SHP77 (cell line): ENCODE measurements at places on chromosomes 2 and 18.
A peak's percentile ranks its signal among the peaks of the same experiment; 100 is the strongest.

DNA sequence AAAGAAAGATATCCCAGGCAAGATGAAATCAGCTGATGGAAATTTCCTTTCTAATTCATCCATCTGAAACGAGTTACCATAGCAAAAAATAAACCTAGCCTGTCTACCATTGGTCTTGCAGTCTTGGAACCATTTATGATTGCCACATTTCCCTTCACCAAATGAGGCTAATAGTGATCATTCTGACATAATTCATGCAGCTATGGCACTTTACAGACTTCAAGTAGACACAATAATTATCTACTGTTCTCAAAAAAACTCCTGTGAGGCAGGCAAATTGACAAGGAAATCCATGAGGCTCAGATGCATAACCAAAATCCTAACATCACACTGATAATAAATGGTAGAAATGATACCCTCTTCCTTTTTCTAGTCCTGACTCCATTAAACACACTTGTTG lies 1669.7 kb upstream of the LRRTM1 start:
- no peak for DNase-seq

DNA sequence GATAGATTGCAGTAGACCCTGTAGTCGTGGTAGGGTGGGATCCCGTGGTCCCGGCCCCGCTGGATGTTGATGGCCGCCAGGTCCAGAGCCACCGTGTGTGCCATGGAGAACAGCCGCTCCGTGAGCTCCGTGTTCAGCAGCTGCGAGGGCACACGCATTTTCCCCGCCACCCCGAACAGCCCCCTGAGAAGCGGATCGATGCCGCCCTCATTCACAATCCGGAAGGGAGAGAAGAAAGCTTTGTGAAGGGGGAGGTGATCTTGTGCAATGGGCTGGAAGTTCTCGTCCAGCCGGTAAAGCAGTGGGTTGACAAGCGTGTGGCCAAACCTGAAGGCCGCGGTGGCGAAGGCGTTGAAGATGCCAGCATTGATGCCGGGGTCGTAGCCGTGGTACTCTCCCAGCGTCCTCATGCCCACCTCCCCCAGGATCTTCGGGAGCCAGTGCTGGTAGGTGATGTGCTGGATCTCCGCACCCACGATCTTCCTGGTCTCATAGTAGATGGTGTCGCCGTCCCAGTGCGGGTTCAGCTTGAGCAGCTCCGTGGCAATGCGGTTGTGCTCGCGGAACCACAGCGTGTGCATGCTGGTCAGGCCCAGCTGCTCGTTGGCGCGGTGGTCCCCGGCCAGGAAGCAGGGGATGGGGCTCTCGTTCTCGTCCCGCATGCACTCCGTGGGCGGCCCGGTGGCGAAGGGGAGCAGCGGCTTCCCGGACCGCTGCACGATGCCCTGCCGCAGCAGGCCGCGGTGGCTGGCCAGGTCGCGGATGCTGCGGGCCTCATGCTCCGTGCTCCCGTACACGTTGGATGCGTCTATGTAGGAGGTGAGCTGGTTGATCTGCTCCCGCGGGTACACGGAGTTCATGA lies 95.8 kb downstream of the PXDN start:
- no peak for DNase-seq

DNA sequence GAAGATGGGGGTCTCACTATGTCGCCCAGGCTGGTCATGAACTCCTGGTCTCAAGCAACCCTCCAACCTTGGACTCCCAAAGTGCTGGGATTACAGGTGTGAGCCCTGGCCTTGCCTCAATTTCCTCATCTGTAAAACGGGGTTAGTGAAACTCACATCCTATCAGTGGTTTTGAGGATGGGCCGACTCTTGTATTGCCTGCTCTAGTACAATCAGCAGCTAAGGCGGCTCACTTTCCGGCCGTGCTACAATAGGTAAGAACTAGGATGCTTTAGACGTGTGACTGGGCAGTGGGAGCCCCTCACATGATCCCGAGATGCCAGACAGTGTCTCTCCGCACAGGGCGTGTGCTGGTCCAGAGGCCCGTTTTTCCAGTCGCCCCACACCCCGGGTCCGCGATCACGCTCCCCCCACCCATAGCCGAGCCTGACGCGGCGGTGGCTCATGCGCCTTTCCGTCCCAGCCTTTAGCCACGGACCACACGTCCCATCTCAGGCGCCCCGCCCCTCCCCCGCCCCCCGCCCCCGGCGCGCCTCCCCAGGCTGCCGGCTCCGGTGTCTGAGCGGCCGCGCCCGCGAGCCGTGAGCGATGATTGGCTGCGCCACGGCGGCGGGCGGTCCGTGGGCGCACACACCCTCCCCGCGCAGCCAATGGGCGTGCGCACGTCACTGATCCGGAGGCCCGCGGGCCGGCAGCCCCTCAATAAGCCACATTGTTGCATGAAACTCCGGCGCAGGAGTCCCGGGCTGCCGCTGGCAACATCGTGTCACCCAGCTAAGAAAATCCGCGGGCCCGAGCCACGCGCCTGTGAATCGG lies at the start of gene HK2:
Gene HK2 (plus strand): TSS at position 710 of the 816 bp plus-strand sequence. CDS start 454 bp downstream, outside the sequence.
- DNase-seq, result peak; percentile 23

- no peak for DNase-seq
Observed at GRCh38 chr2:7819850-7820249, 862.0 kb upstream of the ID2 start.

DNA sequence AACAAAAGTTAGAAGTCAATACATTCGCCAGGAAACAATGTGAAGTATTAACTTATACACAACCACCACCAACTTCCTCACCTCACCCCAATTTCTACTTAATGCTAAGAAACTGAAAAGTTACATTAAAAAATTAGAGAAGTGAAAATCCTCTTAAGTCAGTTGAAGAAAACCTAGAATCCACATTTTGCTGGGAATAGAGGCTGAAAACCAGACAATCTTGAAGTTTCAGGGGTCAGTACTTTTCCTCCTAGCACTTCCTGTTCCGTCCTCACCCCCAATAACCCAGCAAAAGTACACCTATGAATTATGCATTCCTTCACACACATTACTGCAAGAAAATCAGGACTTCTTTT lies 6.3 kb downstream of the YES1 start:
- no peak for DNase-seq

GRCh38 chr2:223383315-223383714 lies 218.8 kb downstream of the SCG2 start:
- no peak for DNase-seq

GRCh38 chr2:214130114-214130513 lies 280.7 kb upstream of the VWC2L start:
- DNase-seq, result no peak

GRCh38 chr2:231223001-231223375 lies 24.6 kb downstream of the ARMC9 start:
- DNase-seq, result no peak

DNA sequence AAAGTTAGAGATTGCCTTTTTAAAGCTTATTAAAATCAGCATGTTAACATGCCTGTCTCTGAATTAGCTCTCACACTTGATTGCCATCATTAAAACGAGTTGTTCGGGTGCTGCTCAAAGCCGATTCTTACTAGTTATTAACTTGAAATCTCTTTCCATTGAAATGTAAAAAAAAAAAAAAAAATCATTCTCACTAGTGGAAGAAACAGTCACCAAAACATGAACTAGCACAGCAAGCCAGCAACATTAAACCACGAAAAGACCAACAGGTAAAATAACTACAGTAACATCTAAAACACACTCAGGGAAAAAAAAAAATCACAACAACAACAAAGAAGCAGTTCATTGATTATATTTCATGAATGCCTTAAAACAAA lies 264.5 kb downstream of the MEIS1 start:
- no peak for DNase-seq

DNA sequence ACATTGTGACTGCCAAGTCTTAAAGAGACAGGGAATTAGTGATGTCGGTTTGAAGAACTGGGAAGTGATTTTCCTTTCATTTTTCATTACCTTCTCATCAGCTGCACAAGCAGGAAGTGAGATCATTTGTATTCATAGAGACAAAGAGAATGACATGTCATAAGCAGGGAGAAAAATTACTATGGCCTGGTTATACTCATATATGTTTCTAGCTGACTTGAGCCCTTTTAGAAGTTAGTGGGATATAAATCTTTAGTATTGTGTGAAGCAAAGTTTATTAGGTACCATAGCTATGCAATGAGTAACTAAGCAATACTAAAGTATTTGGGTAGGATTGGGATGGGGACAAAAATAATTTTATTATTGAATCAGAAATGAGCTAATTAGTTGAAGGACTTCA lies 284.1 kb downstream of the PID1 start:
- no peak for DNase-seq

DNA sequence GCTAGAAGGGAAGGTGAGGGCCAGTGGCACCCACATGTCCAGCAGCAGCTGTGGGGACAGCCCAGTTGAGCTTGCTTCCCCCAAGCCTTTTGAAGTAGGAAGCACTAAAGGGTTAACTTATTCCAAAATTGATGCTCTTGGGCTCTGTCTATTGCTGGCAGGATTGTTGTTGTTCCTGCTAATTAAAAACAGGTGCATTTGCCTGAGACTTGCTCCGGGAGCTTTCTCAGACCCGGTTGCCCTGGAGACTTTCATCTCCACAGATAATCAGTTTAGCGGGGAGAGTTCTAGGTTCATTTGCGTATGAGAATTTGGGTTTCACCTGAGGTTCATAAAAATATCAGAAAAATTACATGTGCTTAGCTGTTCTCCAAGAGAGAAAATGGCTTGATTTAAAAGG lies 277.3 kb downstream of the LRATD1 start:
- no peak for DNase-seq

DNA sequence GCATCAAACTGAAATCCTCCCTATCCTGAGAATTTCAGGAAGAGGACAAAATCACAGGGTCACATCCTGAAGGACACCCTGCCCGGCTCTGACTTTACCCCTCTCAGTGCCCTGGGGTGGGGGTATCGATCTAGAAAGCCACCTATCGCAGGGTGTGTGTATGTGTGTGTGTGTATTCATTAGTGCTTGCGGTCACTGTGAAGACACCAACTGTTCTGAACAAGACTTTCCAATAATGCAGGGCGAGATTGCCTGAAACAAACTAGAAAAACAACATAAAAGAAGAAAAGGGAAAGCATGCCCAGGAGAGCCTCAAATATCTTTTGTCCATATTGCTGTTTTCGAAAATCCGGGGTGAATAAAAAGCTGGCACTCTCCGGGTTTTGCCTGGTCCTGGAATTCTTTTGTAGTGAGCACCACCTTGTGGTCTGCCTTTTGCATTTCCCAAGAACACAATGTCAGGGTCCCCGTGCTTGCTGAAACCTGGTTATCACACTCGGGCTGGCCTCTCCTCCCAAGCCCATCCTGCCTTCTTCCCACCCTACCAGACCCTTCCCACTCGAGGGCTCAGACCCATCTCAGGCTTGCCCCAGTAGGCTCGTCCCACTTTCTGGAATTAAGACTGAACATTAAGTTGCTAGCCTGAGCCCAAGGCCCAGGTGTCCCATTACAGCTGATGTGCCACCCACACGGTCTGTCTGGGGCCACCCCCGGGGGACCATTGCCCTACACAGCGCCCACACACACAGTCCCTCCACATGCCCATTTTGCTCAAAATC lies 25.0 kb upstream of the COPS8 start:
- peak; percentile 65 for DNase-seq

GRCh38 chr2:102544182-102544581 lies 71.2 kb downstream of the SLC9A4 start:
- DNase-seq, result no peak

DNA sequence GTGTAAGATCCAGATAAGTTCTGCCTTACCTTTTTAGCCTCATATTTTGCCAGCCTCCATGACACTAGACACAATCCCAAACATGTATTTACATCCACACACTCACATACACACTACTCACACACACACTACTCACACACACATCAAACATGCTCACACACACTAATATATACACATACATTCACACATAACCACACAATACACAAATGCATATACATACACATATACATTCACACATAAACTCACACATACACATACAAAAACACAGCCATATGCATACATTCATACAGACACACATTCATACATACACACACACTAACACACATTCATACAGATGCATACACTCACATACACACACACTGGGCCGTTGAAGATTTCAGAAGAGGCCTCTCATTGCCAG lies 109.5 kb downstream of the MAIP1 start:
- DNase-seq, result no peak

GRCh38 chr2:8659092-8659734 lies 22.6 kb upstream of the ID2 start:
- DNase-seq, result peak; percentile 86

- no peak for DNase-seq
Observed at GRCh38 chr2:7878786-7879482, 802.9 kb upstream of the ID2 start.

GRCh38 chr2:36808386-36809068 lies 112.0 kb downstream of the VIT start:
- no peak for DNase-seq

GRCh38 chr2:105674401-105674800 lies 70.3 kb upstream of the NCK2 start:
- DNase-seq, result no peak

GRCh38 chr2:234880551-234881211 lies 71.1 kb upstream of the SH3BP4 start:
- DNase-seq, result peak; percentile 17

- DNase-seq, result no peak
Observed at GRCh38 chr2:232951891-232952290, 61.2 kb downstream of the NGEF start.

GRCh38 chr2:48114256-48114655 lies 208.0 kb upstream of the FBXO11 start:
- DNase-seq, result no peak

- DNase-seq, result peak; percentile 33
Observed at GRCh38 chr18:35497027-35497369, 762 bp downstream of the INO80C start.

DNA sequence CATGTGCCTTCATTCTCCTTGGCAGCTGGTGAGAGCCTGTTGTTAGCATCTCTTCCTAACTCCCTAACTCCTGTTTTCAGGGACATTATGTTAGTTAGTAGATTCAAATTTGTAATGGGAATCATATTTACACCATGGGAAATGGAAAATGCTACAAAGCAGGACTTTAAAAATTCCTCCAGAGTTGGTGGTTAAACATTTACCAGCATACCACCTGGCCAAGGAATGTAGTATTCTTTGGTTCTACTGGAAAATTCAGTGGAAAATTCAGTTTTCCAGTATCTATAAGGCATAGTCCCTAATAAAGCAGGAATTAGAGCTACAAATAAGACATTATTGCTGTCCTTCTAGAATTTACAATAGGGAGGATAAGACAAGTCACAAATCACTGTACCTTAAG lies 291.7 kb downstream of the GPD2 start:
- DNase-seq, result no peak

DNA sequence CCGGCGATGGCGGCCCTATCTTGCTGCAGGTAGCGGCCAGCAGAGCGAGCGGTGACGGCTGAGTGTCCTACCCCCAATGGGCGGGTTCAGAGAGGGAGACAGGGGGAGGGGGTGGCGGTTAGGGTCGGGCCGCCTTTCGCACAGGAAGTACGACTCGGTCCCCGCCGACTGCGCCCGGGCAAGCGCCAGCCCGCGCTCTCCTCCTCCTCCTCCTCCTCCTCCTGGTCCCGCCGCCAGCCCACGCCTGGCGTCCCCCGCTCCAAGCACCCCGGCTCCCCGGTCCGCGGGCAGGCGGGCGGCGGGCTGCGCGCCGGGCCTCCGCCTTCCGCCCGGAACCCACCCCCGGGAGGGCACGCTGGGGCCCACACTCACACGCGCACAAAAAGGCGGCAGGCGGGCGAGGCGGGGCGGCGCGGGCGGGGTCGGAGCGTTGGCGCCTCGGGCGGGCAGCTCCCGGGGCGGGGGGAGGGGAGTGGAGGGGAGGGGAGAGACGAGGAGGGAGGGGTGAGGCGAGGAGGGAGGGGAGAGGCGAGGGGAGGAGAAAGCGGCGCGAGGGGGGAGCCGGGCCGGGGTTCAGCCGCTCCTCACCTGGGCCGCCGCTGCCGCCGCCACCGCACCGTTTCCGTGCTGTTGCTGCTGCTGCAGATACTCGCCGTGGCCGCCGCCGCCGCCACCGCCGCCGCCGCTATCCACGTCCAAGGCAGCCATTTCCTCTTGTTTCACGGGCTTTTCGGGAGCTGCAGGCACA lies 1.2 kb downstream of the SP3 start:
- peak; percentile 44 for DNase-seq
